ENCODE measurements at places on chromosomes 12 and 14.

GRCh38 chr12:67759829-67760228, 111.3 kb downstream of the DYRK2 start:
- no peak for DNase-seq

- DNase-seq = peak; percentile 9
Measured at GRCh38 chr12:120584343-120585149, 3.3 kb upstream of the POP5 start.

- DNase-seq = peak; percentile 19
Measured at GRCh38 chr14:53306267-53306721, 153.2 kb upstream of the DDHD1 start.

- peak; percentile 52 for DNase-seq
Measured at GRCh38 chr12:3809357-3810015, 56.6 kb upstream of the CRACR2A start.

GRCh38 chr12:44775901-44776300, 100.2 kb downstream of the NELL2 start:
- DNase-seq = no peak

- no peak for DNase-seq
Measured at GRCh38 chr12:17076028-17076744, 470.2 kb upstream of the LMO3 start.

DNA sequence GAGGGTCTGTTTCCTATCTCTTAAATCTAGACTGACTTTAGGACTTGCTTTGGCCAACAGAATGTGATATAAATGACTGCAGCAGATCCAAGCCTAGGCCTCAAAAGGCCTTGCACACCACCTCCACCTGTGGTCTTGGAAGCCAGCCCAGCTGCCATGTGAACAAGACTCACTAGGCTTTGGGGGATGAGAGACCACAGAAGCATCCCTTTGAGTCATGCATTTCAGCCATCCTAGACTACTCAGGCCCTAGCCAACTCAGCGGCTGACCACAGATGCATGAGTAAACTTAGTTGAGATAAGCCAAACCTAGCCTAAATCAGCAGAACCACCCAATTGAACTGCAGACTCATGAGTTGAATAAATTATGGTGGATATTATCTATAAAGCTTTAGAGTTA, 87.7 kb downstream of the KCNH5 start:
- no peak for DNase-seq

- DNase-seq = no peak
Measured at GRCh38 chr12:108297895-108298760, 41.0 kb downstream of the CMKLR1 start.

GRCh38 chr12:77837876-77838291, 7.2 kb downstream of the NAV3 start:
- no peak for DNase-seq

DNA sequence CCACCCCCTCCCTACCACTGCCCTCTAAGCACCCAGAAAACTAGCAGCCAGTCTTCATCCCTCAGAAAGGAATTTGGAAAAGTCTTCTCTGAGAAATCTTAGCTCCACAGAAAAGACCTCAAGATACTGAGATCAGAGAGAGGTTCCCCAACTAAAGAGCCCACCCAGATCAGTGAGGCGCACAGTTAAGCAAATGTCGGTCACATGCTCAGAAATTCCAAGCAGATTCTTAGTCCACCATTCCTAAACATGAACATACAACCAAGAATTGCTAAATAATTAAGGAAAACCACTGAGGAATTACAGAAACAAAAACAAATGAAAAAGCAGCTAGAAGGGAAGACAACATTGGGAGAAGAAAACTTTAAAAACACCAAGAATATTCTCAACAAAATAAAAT, 32.3 kb downstream of the MED13L start:
- no peak for DNase-seq

- no peak for DNase-seq
Measured at GRCh38 chr14:56650048-56650447, 70.5 kb downstream of the TMEM260 start.

- no peak for DNase-seq
Measured at GRCh38 chr12:115261691-115262398, 577.9 kb upstream of the TBX3 start.

DNA sequence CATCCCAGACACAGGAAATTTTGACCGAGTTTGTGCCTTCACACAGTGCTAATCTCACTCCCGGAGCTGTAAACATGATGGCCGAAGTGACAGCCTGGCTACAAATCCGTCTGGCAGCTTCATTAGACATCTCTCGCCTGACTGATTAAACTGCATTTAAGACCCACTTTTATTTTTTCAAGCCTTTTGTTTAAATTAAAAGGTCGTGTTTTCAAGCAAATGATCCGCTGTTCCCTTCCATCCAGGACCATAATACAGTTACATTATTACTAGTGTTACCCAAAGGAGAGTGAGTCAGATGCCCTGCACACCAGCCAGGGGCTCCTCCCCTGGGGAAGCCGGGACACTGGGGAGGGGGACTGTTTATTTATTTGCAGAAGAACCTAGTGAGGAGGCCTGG, 200.2 kb downstream of the EXOC5 start:
- DNase-seq = no peak

- no peak for DNase-seq
Measured at GRCh38 chr12:27052176-27052575, 29.8 kb downstream of the MED21 start.

DNA sequence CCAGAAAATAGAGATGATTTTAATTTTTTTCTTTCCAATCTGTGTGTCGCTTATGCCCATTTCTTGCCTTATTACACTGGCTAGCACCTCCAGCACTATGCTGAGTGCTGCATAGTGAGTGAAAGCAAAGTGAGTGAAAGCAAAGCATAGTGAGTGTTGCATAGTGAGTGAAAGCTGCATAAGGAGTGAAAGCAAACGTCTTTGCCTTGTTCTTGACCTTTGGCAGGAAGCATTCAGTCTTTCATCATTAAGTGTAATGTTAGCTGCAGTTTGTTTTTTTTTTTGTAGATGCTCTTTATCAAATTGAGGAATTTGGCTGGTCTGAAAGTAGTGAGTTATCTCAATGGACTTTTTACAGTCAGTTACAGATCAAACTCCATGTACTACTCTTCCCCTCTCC, 6.9 kb upstream of the CORO1C start:
- no peak for DNase-seq

GRCh38 chr14:70753518-70753953, 55.8 kb downstream of the MAP3K9 start:
- no peak for DNase-seq

GRCh38 chr12:31620311-31620710, 29.4 kb upstream of the DENND5B start:
- DNase-seq = no peak

GRCh38 chr12:43835264-43835655, 621 bp upstream of the TMEM117 start:
- no peak for DNase-seq

GRCh38 chr14:60575008-60575407, 66.1 kb downstream of the SIX6 start:
- DNase-seq = no peak

DNA sequence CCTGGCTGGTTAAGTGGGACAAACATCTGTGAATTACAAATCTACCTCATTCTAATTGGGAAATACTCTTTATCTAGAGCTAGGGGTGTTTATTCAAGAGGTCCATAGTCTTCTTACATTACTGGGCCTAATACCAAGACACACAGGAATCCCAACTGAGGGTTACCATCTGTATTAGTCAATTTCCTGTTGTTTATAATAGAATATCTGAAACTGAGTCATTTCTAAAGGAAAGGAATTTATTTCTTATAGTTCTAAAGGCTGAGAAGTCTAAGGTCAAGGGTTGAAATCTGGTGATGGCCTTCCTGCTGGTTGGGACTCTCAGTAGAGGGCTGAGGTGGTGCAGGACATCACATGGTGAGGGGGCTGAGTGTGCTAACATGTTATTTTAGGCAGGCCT, 36.0 kb downstream of the RTRAF start:
- DNase-seq = no peak

DNA sequence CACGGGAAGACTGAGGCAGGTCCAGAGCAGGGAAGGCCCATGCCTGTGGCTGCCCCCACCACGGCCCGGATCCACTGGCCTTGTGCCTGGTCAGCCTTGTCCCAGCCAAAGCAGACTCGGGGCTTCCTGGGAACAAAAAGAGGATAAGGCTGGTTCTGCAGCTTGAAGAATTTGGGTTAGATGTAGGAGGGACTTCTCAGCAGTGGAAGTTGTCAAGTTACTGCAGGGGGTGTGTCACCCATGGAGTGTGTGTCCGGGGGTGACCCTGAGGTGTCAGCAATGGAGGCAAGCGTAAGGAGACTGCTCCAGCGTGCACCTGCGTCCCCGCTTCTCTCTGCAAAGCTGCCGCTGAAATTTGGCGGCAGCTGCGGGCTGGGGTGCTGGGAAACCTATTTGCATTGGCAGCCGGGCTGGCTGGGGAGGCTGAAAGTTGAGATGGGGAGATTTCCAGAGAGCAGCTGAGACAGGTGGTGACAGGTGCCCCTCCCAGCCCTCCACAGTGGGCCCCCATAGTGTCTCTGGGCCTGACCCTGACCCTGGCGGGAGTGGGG, 12.5 kb upstream of the TNFAIP2 start:
- peak; percentile 38 for DNase-seq

DNA sequence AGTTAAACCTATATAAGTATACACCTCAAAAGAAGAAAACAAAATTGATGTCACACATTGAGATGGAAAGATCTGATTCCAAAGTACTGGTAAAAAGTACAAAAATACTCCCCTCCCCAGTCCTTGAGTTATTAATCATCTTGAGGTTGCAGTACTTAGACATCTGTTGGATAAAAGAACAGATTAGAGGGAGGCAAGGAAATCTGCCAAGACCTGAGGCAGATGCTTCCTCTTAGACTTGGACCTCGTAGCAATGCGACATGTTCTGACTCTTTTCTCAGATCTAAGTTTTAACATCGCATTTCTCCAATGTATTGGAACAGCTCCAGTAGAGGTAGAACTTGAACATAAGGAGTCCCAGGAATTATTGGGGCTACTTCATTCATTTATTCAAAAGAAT, 187.9 kb upstream of the GRIN2B start:
- no peak for DNase-seq

DNA sequence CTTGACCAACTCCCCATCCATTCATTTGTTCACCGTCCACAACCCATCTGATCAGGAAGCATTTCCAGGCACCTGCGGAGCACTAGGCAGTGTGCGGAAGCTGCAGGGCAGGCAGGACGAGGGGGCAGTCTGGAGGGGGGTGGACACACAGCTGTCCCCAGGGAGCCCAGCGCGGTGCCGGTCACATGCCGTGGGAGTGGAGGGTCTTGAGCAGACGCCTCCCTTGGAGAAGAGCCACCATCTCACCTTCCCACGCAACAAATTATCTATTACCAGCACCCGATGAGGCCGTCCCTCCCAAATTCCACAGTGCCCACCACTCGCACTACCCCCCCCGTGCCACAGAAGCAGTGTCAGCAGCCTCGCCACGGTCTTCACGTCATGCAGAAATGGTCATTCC, 10.8 kb downstream of the DLK1 start:
- no peak for DNase-seq

DNA sequence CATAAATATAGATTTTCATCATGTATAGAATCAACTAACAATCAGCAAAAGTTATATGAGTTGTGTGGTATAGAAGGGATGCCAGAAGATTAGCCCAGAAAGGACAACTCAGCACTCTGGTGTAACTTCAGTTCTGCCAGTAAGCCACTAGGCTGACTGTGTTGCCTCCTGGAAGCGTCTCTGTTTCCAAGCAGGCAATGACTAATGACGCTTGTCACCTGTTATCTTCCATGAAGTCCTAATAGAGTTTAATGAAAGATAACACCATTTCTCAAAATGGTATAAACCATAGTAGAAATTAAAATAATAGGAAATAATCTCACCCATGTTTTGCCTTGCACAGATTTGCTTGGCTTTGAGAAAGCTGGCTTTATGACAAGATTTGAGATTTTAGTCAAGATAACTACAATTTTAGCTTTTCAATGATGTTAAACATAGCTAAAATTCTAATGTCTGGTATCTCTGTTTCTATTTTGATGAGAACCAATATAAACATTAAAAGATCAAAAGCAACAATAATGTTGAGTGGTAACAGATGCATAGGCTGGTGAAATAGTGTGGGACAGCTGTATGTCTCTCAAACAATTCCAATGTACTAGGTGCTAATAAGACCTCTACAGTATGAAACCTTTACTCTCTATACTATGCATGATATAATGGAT, 9.0 kb upstream of the RNU6-7 start:
- no peak for DNase-seq

GRCh38 chr14:22748631-22749068, 17.8 kb upstream of the OXA1L start:
- no peak for DNase-seq

DNA sequence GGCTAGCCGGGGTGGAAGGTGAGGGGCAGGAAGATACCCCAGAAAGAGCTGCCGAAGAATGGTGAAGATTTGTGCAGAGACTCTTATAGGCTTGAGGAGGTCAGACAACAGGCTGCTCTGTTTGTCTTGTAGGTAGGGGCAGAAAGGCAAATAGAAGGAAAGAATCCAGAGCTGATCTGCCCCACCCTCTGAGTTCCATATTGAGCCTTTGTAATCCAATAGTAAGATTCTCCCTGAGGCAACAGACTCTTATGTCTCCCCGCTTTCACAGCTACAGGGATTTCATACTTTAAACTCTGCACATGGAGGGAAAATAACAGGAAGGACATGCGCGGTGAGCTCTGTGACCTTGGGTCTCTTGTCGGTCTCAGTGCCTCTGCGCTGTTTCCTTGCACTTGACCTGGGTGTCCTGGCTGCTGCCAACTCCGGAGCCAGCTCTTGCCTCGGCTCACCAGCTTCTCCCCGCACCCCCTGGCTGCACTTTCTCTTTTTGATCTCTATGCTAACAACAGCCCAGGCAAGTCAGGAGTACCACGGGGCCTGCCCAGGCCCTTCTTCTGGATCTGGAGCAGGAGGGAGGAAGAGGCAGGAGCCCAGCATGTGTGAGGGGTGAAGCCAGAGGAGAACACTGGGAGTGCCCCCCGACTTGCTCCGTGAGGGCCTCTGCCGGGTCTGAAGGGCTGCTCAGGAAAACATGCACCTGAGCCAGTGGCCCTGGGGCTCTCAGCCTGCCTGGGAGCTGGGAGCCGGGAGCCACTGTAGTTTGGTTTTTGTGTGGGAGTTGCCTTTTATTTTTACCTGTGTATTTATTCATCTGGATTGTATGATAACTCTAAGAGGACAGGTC, 75.8 kb downstream of the PPP1R36 start:
- no peak for DNase-seq

DNA sequence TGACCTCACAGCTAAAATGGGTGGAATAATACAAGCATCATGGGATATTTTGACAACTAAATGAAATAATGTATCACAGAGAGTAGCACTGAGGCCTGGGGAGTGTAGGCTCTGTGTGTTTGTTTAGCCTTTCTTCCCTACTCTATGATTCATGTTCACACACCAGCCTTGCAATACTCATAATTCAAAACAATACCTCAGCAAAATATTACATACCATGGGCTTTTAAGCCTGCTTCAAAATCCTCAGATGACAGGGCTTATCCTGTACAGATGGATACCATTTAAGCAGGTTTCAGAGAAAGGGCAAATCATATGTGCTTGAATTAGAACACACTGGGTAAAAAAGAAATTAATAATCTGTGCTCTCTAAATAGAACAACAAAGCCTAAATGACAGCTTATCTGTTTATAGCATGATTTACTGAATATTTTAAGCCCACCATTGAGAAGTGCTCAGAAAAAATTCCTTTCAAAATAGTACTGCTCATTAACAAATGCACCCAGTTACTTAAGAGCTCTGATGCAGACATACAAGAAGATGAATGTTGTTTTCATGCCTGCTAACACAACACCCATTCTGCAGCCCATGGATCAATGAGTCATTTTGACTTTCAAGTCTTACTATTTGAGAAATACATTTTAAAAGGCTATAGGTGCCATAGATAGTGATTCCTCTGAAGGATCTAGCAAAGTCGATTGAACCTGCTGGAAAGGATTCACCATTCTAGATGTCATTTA, 84.9 kb upstream of the ADAMTS20 start:
- DNase-seq = no peak

- no peak for DNase-seq
Measured at GRCh38 chr12:121279071-121279375, 17.5 kb downstream of the CAMKK2 start.
